HCT116 (cell line): ENCODE measurements at places on chromosomes 2 and 18. TPM values are rescaled to one million over a fixed set of nuclear protein-coding genes. Genes with fewer than 3 reads are reported as not detected.

Gene THSD7B
- not detected for total RNA-seq

Gene ACMSD
- not detected for total RNA-seq

Gene NCKAP1
- total RNA-seq, result 115 TPM

Gene MARS2
- 14.4 TPM for total RNA-seq

Gene UPP2
- not detected for total RNA-seq

Gene ANO7
- 0.84 TPM for total RNA-seq

Gene HOXD8
- total RNA-seq, result 6.0 TPM

- no peaks in the 10 kb centered on the region for H3K36me3 ChIP-seq
- no peaks in the 10 kb centered on the region for H3K4me1 ChIP-seq
- H3K27me3 ChIP-seq, result peaks cover 7% of the 10 kb centered on the region; the same call in 1 of the 2 replicates
- no peak overlapping the region for H3K27ac ChIP-seq
- H3K4me3 ChIP-seq, result no peak overlapping the region
Measured at GRCh38 chr2:68404164-68404563, 39.1 kb downstream of the PLEK start.

DNA sequence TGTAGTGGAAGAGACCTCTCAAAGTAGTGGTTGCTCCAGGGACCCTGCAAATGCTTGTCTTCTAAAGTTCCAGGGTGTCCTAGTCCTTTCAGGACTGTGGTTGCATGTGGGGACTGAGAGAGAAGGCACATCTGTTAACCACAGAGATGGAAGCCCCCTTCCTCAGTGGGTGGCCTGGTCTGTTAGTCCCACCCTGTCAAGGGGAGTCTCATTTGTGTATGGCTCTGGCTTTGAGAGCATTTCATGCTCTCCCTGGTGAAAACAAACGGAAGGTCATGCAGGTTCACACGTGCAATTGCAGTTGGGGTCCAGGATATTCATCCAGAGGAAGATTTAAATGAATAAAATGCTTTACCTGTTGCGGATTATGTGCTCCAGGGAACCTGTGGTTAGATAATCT is 219.6 kb downstream of the PRKCE start:
- H3K4me3 ChIP-seq, result no peak overlapping the region
- H3K36me3 ChIP-seq, result no peaks in the 10 kb centered on the region
- no peak for DNase-seq
- no peak overlapping the region for H3K27ac ChIP-seq
- H3K27me3 ChIP-seq, result no peaks in the 10 kb centered on the region

GRCh38 chr2:20282916-20283592 is 58.1 kb upstream of the SDC1 start:
- DNase-seq, result no peak
- H3K27ac ChIP-seq, result no peak overlapping the region
- no peaks in the 10 kb centered on the region for H3K27me3 ChIP-seq
- no peak overlapping the region for H3K4me3 ChIP-seq
- H3K36me3 ChIP-seq, result peaks cover 39% of the 10 kb centered on the region

DNA sequence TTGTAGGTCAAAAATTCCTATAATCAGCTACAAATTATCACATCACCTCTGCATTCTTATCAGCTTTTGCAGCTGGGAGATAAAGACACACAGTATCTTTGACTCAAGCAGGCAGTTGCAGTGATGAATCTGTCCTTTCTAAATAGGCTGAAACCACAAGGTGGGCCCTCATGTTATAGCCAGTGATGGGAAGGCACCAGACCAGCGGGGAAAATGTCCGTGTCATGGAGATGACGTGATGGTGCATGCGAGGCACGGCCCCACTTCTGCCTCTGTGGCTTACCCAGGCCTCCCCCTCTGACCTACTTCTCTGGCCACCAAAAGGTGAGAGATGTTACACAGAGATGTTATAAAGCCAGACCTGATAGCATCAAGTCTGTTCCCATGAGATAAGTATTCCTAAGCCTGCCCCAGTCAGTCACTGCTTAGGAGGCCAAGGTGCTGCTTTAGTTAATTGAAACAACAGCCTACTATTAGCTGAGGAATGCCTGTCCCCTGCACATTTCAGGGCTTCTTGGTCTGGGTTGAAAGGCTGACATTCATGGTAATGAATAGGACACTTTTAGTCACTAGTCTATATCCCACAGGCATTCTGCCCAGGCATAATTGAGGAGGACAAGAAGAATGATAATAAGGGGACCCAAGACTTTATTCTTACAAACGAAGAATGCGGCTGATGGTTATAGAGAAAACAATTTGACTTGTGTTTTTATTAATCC is 327.9 kb downstream of the LPIN1 start:
- no peak overlapping the region for H3K27ac ChIP-seq
- H3K27me3 ChIP-seq, result no peaks in the 10 kb centered on the region
- H3K4me1 ChIP-seq, result no peaks in the 10 kb centered on the region

- no peaks in the 10 kb centered on the region for H3K27me3 ChIP-seq
- DNase-seq, result no peak
- peaks cover 13% of the 10 kb centered on the region for H3K4me1 ChIP-seq
- no peak overlapping the region for H3K4me3 ChIP-seq
Measured at GRCh38 chr2:23801396-23801795, 125.5 kb downstream of the ATAD2B start.

GRCh38 chr2:42089340-42089925 is 41.6 kb downstream of the PKDCC start:
- H3K27ac ChIP-seq, result no peak overlapping the region
- peak; percentile 31 for DNase-seq
- H3K4me3 ChIP-seq, result no peak overlapping the region
- H3K4me1 ChIP-seq, result no peaks in the 10 kb centered on the region

- DNase-seq, result no peak
- H3K27me3 ChIP-seq, result no peaks in the 10 kb centered on the region
- H3K36me3 ChIP-seq, result no peaks in the 10 kb centered on the region
- H3K27ac ChIP-seq, result no peak overlapping the region
Measured at GRCh38 chr2:74197049-74197448, 1.4 kb upstream of the MTHFD2 start.

DNA sequence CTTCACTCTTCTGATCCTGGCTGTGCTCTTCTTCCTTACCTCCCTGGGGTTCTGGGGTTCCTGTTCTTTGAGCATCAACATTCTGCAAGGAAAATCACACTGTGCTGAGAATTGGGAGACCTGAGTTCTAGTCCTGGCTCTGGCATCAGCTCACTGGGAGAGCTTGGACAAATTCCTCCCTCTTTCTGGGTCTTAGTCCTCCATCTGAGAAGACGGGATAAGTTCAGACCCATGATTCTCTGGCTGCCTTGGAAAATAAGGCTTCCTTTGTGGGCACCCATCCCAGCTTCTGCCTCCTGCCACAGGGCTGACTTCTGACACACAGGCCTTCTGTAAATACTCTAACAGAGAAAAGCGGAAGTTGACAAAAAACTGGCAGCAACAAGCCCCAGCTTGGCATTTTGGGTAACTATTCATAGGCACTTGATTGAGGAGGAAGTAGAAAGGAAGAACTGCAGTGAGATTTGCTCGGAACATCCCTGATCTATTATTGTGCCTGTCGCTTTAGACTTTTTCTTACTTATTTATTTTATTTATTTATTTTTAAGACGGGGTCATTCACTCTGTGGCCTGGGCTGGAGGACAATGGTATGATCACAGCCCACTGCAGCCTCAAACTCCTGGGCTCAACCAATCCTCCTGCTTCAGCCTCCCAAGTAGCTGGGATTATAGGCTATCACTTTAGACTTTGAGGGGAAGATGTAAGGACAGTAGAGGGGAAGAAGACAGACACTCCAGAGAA is 7.9 kb downstream of the PCBP1 start:
- no peak for DNase-seq
- no peak overlapping the region for H3K27ac ChIP-seq
- H3K36me3 ChIP-seq, result no peaks in the 10 kb centered on the region
- H3K4me1 ChIP-seq, result no peaks in the 10 kb centered on the region
- no peak overlapping the region for H3K4me3 ChIP-seq

GRCh38 chr18:37582261-37582660 is 16.7 kb upstream of the CELF4 start:
- peaks cover 39% of the 10 kb centered on the region; the same call in 1 of the 2 replicates for H3K27me3 ChIP-seq
- no peak overlapping the region for H3K27ac ChIP-seq
- peaks cover 14% of the 10 kb centered on the region for H3K4me1 ChIP-seq
- DNase-seq, result no peak

DNA sequence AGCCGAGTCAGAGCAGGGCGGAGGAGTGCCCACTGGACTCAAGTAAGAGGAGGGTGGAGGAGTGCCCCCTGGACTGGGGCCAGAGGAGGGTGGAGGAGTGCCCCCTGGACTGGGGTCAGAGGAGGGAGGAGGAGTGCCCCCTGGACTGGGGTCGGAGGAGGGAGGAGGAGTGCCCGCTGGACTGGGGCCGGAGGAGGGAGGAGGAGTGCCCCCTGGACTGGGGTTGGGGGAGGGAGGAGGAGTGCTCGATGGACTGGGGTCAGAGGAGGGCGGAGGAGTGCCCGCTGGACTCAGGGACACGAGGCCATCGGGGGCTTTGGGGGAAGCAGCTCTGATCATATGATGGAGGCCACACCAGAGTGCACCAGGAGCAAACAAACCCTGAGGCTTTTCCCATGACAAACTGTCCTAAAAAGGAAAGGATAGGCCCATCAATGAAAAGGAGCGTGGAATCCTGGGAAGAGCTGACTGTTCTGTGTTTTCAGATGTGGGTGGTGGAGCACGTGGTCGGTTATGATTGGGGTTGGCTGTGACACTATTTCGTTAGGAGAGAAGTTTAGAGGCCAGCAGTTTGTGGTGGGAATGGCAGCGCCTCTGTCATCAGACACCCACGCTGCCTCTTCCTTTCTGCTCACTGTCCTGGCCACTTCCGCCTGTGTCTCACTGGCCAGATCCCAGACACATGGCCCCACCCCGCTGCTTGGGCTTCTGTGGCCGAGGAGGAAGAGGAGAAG is 24.5 kb upstream of the HPCAL1 start:
- no peak for DNase-seq
- H3K27ac ChIP-seq, result no peak overlapping the region
- no peak overlapping the region for H3K4me3 ChIP-seq

- no peak for DNase-seq
- H3K4me3 ChIP-seq, result no peak overlapping the region
- H3K4me1 ChIP-seq, result no peaks in the 10 kb centered on the region
- H3K27ac ChIP-seq, result no peak overlapping the region
Measured at GRCh38 chr2:134323777-134324176, 69.9 kb downstream of the MGAT5 start.

GRCh38 chr2:239002954-239003623 is 155.2 kb downstream of the TWIST2 start:
- no peaks in the 10 kb centered on the region for H3K36me3 ChIP-seq
- no peak for DNase-seq
- H3K4me3 ChIP-seq, result no peak overlapping the region
- H3K27ac ChIP-seq, result no peak overlapping the region
- H3K27me3 ChIP-seq, result peaks cover 21% of the 10 kb centered on the region

GRCh38 chr18:69215161-69215560 is 185.5 kb upstream of the DOK6 start:
- H3K4me3 ChIP-seq, result no peak overlapping the region
- no peaks in the 10 kb centered on the region for H3K27me3 ChIP-seq
- no peak for DNase-seq
- no peaks in the 10 kb centered on the region for H3K4me1 ChIP-seq

DNA sequence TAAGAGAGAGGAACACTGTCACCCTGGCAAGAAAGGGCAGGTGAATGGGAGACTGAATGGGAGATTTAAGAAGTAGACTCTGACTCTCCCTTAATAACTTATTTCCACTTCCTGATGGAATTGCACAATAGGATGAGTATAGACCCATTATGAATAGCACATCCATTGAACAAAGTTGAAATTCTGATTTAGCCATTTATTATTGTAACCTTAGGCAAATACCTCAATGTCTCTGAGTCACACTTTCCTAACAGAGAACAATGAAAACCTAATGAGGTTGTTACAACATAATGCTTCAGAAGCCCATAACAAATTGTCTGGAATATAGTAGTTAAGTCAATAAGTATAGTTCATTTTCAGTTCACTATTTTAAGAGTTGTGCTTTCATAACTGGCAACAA is 78.9 kb downstream of the NRXN1 start:
- peaks cover 18% of the 10 kb centered on the region; the same call in 1 of the 2 replicates for H3K4me1 ChIP-seq
- no peak overlapping the region for H3K4me3 ChIP-seq
- peak; percentile 38 for DNase-seq

DNA sequence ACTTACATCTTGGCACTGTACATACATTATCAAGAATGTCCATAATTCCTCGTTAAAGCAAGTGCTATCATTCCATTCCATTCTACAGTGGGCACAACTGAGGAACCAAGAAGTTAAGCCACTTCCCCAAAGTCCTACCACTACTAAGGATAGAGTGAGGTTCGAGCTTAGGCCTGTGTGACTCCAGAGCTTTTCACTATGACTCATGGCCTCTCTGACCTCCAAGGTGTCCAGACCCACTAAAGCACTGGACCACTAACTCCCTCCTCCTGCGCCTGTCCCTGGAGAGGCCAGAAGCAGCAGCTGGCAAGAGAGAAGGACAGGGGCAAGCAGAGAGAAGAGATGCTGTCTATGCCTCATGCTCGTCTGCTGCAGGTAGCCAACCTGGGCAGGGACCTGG is 117.0 kb downstream of the ZBTB7C start:
- no peak overlapping the region for H3K4me3 ChIP-seq
- H3K27ac ChIP-seq, result no peak overlapping the region
- no peaks in the 10 kb centered on the region for H3K36me3 ChIP-seq
- no peaks in the 10 kb centered on the region for H3K27me3 ChIP-seq

DNA sequence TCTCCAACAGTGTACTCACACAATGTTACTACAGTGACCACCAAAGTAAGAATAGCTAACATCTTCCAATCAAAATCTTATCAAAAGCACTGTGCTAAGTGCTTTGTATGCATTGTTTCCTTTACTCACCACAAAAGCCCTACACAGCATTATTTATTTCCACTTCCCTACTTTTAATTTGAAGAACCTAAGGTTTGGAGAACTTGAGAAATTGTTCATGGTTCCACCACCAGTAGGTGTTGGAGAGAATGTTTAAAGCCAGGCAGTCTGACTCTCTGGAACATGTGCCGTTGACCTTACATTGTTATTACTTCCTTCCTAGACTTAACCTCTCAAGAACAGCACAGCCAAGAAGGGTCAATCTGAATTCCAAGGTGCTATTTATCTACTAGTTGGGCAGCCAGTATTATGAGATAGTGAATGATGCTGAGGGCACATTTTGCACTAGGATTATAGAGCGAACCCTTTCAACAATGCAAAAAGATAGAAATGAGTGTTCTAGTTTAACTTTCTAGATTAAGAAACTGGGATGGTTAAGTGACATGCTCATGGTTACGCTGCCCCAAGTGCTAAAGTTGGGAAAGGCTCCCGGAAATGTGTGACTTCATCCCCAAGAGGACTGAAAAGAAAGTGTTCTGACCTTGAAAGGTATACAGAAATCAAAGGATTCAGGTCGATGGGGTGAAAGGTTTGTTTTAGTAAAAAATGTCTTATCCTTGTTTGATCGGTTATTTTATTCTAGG is 55.2 kb upstream of the FAM136A start:
- no peak overlapping the region for H3K27ac ChIP-seq
- H3K36me3 ChIP-seq, result no peaks in the 10 kb centered on the region
- H3K4me3 ChIP-seq, result no peak overlapping the region
- no peak for DNase-seq
